ENCODE measurements at places on chromosomes 16 and 17.

- DNase-seq, result no peak
Measured at GRCh38 chr16:9407206-9407758, 315.8 kb downstream of the HAPSTR1 start.

DNA sequence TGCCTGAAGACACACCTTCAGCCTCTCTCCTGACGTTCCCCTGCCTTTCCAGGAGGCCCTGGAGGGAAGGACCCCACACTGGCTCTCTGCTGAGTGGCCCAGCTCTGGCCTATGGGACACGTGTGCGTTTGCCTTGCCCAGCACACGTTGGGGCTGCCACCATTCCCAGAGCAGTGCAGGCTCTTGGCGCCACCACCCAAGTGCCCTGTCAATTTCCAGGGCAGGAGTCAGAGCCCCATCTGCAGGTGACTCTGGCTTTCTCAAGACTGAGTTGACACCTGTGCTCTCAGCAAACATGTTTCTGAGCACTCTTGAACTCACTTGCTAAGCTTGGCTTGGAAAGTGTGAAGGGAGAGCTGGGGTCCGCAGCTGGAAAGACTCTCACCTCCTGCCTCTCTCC, 4.7 kb upstream of the IRF8 start:
- DNase-seq, result no peak

- DNase-seq, result no peak
Measured at GRCh38 chr17:28744104-28744971, 527 bp downstream of the TRAF4 start.

- no peak for DNase-seq
Measured at GRCh38 chr17:44416558-44417289, 27.3 kb upstream of the ITGA2B start.

- no peak for DNase-seq
Measured at GRCh38 chr16:57589374-57589773, 39.1 kb upstream of the ADGRG1 start.

GRCh38 chr16:15966836-15967546, 17.6 kb downstream of the ABCC1 start:
- no peak for DNase-seq

DNA sequence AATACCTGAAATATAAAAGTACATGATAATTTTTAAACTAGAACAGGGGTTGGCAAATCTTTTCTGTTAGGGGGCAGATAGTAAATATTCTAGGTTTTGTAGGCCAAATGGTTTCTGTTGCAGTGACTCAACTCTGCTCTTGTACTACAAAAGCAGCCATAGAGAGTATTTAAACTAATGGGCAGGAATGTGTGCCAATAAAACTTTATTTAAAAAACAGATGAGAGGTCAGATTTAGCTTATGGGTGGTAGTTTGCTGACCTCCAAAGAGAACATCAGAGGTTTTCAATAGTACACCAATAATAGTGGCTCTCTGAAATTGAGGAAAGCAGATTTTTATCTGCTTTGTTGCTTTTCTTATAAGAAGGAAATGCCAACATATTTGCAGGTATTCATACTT, 15.2 kb upstream of the FAM20A start:
- no peak for DNase-seq

GRCh38 chr17:6104956-6105648, 34.9 kb downstream of the WSCD1 start:
- DNase-seq, result no peak

DNA sequence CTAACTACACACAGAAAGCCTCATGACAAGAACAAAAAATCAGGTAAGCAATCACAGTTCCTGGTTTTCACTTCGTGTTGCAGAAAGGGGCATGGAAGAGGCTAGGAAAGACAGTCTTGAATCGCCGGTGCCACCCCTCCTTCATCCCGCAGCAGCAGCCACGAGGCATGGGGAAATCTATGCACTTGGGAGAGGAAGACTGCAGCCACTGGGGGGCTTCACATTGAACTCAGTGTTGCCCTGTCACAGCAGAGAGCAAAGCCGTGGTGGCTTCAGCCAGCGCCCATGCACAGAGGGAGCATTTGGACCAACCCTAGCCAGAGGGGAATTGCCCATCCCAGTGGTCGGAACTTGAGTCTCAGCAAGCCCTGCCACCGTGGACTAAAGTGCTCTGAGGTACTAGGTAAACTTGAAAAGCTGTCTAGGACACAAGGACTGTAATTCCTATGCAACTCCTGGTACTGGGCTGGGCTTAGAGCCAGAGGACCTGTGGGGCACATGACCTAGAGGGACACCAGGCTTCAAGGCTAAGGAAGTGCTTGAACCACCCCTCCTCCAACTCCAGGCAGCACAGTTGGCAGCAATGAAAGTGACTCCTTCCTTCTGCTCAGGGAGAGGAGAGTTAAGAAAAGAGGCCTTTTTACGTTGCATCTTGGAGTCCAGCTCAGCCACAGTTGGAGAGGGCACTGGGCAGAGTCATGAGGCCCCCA, 35.2 kb upstream of the ATP2C2 start:
- no peak for DNase-seq

DNA sequence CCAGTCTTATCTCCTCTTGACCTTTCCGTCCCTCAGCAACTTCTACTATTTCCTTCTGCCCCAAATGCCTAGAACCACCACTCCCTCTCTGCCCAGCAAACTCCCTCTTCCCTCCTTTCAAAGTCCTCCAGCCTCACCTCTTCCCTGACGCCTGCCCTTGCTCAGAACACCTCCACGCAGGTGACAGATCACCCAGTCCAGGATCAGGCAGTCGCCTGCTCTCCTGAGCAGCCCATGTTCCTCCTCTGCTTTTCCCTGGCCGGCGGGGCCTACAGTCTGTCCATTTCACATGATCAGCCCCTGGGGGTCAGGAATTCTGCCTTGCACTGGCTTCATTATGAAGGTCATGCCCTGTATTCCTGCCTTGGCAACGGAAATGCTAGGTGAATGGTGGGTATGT, 422 bp downstream of the CD300LF start:
- DNase-seq, result no peak

DNA sequence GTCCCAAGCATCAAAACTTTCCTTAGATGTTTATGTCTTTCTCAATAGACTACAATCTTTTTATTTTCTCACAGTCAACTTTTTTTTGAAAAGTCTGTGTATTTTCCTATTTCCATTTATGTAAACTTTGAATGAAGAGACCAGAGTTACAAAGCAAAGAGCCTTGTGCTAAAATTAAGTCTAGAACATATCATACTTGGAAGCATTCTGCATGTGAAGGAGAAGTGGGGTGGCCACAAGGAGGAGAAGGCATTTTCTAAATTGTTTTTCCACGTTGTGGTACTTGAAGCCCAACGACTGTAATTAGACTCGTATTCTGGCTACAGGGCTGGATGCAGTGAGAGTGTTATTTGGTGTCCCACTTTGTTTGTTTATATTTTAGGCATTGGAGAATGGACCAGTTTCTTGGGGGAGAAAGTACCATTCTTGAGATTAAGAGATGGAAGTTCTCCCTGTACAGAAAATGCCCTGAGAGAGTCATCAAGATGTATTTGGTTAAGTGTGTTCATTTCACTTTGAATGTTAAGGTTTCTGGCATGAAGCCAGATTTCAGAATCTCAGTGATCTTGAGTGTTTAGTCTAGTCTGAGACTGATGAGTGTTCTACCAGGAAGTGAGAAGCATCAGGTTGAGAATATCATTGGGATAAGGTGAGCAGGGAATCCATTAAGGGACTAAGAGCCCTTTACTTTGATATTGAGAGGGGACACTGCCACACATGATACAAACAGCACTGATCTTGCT, 71.6 kb downstream of the MAP2K6 start:
- no peak for DNase-seq

DNA sequence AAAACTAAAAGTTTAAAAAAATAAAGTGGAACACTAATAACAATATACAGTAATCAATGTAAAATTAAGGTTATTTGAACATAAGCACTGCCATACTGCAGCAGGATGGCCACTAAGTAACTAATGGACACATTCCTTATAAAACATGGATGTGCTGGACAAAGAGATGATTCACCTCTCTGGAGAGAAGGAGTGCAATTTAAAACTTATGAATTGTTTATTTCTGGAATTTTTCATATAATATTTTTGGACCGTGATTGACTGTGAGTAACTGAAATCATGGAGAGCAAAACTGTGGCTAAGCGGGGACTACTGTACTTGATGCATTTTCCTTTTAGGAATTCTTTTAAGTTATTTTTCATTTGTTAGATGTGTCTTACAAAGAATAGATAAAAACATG, 21.8 kb downstream of the CBFB start:
- no peak for DNase-seq

DNA sequence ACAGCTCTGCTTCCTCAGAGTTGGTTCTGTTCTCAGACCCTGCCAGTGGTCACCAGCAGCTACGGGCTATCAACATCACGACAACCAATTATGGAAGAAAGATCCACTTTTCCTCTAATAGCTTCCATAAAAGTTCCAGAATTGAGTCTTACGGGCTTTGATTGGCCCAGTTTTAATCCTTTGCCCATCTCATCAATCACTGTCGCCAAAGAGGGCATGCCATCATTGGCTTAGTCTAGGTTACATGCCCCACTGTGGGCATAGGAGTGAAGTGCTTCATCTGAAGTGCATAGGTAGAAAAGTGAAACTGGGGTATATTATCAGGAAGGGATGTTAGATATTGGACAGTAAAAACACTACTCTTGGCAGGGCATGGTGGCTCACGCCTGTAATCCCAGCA, 76.6 kb upstream of the DHX40 start:
- no peak for DNase-seq
